Psoas muscle (tissue), 8 donors: ENCODE measurements at places on chromosomes 13 and 19.

GRCh38 chr13:26433776-26434175 lies 123.7 kb upstream of the WASF3 start:
- DNase-seq: no peak

DNA sequence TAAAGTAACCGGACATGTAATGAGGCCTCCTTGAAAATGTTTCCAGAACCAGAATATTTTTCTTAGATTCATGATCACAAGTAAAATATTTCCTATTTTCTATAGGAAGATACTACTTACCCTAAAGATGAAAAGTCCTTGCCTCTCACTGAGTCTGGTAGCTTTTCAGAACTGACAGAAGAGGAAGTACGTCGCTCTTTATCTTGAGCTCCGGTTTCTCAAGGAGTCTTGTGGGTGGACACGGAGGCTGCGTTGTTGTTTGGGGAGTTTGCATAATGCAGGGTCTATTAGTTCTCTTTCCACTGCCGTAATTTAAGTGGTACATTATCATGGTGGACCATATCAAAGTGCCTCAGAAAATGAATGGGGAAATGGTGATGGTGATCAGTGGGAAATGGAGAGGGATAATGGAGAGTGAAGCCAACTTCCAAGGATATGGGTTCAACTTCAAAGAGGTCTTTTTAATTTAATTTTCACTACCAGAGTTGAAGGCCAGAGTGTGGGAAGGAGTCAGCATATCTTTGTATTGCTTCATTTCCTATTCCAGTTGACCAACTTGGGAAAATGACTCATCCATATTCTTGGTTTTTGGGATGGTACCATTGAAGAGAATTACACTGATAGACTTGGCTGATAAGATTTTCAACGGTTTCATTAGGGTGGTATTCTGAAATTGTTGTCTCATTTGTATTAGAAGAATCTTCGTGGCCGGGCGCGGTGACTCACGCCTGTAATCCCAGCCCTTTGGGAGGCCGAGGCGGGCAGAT lies 23.4 kb downstream of the MBD3L2B start:
- no peak for DNase-seq

- DNase-seq: no peak
Observed at GRCh38 chr13:31051999-31052398, 109.7 kb downstream of the HSPH1 start.

DNA sequence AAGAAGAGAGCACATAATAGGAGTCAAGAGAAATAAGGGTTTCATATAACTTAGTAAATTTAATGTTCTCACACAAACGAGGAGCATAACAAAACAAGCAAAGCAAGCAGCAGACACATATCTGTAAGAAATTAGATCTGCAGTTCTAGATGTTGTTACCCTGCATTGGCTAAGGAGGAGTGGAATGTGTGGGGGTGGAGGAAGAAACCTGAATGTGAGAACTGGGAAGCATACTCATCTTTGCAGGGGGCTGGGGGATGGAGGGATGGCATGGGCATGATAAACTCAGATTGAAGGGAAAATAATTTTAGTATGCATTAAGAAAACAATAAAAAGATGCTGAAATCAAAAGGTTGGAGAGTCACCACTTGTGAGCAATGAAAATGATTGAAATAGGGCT lies 255.0 kb downstream of the LIG4 start:
- DNase-seq: no peak

GRCh38 chr13:74305876-74306275 lies 171.7 kb upstream of the KLF12 start:
- DNase-seq: no peak

GRCh38 chr19:28218728-28219127 lies 994.2 kb downstream of the UQCRFS1 start:
- no peak for DNase-seq

DNA sequence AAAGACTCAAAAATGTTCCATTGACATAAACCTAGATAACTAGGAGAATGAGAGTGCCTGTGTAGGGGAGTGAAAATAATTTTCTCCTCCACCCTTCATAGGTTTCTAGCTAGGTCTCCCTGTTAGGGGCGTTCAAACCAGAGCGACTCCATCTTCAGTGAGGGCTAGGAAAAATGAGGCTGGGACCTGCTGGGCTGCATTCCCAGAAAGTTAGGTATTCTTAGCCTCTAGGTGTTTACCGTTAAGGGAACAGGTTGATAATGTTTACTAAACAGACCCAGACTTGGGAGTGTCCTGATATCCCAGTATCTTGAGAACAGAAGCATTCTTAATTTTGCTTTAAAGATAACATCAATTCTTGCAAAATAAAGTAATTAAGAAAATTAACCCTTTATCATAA lies 20.1 kb downstream of the PABPC3 start:
- no peak for DNase-seq

- no peak for DNase-seq
Observed at GRCh38 chr19:6887316-6887715, at the start of gene ADGRE1. Gene ADGRE1, plus strand, starts transcription at chr19:6887579. Its CDS starts 30 bp downstream, at chr19:6887609.

DNA sequence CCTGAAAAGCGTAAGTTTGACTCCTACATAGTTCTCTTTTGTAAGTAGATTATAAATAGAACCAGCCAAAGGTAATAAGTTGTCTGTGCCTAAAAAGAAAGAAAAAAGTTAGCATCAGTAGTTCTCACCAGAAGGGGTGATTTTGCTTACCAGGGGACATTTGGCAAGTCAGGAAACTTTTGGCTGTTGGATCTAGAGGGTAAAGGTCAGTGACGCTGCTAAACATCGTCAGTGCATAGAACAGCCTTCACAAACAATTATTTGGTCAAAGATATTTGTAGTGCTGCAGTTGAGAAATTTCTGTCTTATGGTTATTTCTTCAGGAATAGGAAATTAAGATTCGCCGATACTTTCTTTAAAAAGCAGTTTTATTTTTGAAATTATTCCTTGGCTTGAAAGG lies 2.0 kb downstream of the USPL1 start:
- DNase-seq: no peak

GRCh38 chr13:51887468-51887867 lies 25.7 kb downstream of the CCDC70 start:
- DNase-seq: no peak

DNA sequence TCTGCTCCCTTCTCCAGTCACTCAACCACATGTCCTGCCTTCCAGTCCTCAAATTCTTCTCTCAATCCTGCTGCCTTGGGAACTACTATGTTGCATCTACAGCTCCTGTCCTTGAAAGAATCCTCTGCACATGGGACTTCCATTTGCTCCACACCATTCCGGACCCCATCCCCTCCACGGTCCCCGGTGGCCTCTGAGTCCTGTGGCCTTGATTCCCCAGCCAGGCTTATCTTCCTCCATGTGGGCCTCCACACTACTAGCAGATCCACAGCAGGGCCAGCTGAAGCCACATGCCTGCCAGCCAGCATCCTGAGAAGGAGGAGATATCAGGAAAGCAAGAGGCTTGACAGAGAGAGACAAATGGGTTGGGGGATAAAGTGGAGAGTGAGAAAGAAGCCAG lies 1323.8 kb downstream of the UQCRFS1 start:
- DNase-seq: no peak

GRCh38 chr19:1468821-1469254 lies 10.2 kb downstream of the C19orf25 start:
- DNase-seq: peak; percentile 32

GRCh38 chr13:38850868-38851626 lies 139.6 kb downstream of the STOML3 start:
- no peak for DNase-seq
